ENCODE measurements at places on chromosomes 3 and 15. TPM values are rescaled to one million over a fixed set of nuclear protein-coding genes. Genes with fewer than 3 reads are reported as not detected.

The HOMER2 gene
- 26.2 TPM for total RNA-seq

GRCh38 chr15:67922971-67923945 lies 83.4 kb upstream of the RNU6-1 start:
- no peak for DNase-seq

- DNase-seq, result peak; percentile 20
Observed at GRCh38 chr3:45800611-45801010, 4.3 kb upstream of the SLC6A20 start.

DNA sequence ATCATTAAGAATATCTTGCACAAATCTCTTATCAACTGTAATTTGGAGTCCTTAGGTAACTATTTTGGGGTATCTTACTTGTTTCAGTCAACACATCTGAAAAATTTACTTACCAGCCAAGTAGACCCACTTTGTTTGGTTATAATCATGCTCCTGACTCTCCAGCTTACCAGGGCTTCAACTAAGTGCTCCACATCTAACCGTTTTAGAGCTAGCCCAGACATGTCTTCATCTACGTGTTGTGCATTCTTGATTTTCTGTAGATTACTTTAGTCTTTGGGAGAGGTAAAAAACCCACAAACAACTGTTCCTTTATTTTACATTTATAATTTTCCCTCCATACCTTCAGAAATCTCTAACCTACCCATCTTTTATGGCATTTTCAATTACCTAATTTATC lies 17.2 kb downstream of the EAF2 start:
- no peak for DNase-seq

The LTK gene
- total RNA-seq, result 0.38 TPM

DNA sequence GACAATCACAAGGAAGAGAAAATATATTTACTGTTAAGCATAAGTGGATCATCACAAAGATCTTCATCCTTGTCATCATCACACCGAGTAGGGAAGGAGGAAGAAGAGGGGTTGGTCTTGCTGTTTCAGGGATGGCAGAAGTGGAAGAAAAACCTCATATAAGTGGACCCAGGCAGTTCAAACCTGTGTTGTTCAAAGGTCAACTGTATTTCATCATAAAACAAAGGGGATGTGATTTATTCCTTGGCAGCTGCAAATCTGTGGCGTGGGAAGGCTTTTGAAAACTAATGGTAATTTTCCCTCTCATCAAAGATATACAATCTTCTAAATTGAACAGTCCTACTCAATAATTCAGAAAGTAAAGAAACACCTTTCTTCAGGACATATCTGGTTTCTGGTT lies 129.9 kb upstream of the ABI3BP start:
- DNase-seq, result no peak

- no peak for DNase-seq
Observed at GRCh38 chr15:57541805-57542504, 49.7 kb upstream of the MYZAP start.

DNA sequence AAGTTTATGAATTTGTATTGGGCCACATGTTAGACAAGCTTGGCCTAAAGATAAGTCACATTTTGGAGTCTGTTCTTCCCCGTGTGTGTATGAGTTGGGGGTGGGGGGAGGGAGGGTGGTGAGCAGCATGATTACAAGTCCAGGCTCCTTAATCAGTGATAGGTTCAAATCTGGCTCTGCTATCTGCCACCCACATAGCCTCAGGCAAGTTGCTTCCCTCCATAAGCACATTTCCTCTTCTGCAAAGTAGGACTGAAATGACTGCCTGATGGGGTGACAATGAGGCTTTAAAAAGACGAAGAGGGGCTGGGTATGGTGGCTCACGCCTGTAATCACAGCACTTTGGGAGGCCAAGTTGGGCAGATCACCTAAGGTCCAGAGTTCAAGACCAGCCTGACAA lies 1.1 kb upstream of the SPATA12 start:
- DNase-seq, result no peak

- DNase-seq, result no peak
Observed at GRCh38 chr3:115518100-115518852, 105.0 kb upstream of the GAP43 start.

GRCh38 chr15:39510001-39510701 lies 70.7 kb upstream of the THBS1 start:
- DNase-seq, result no peak

GRCh38 chr3:14131134-14131533 lies 6.3 kb downstream of the TMEM43 start:
- no peak for DNase-seq

- no peak for DNase-seq
Observed at GRCh38 chr3:122921791-122922651, 105.5 kb downstream of the SEMA5B start.

GRCh38 chr3:114411811-114412803 lies 118.3 kb downstream of the TIGIT start:
- no peak for DNase-seq

GRCh38 chr15:64146041-64146440 lies 5.5 kb upstream of the SNX22 start:
- no peak for DNase-seq

The ZDHHC23 gene
- total RNA-seq, result 14.1 TPM

GRCh38 chr3:146160321-146160963 lies 542 bp downstream of the PLOD2 start:
- peak; percentile 61 for DNase-seq

DNA sequence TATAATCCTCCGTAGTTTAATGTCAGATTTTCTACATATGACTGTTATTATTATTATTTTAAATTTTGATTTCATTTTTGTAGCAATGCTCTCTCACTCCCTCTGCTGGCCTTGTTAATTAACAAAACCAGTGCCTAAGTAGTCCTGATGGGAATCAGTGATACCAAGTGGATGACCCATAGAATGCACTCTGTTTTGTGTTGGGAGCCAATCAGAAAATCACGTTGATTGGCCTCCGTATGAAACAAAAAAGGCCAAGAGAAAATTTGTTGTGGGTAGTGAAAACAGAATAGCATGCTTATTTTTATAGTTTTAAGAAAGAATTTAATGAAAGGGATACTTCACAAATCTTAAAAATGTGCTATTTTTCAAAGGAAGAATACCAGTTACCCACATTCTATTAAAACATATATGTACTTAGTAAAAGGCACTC lies 34.4 kb upstream of the MEIS2 start:
- DNase-seq, result no peak

The CD80 gene
- total RNA-seq, result not detected

The AMIGO3 gene
- total RNA-seq, result 2.9 TPM

GRCh38 chr15:72540606-72541237 lies 66.6 kb downstream of the ARIH1 start:
- no peak for DNase-seq

The LACTB gene
- 15.6 TPM for total RNA-seq

DNA sequence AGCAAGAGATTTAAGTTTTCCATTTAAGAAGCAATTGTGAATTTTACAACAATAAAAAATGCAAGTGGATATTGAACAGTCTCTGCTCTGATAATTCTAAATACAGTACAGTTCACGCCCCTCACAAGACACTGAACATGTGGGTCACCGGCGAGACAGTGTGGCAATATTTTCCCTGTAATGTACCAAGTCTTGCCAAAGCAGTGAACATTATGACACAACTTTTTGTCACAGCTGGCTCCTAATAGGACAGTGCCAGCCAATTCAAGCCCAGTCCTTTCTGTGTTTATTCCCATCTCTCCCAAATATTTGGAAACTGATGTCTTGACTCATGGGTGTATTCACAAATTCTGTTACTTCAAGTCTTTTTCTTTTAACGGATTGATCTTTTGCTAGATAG lies 62.3 kb downstream of the PPARG start:
- no peak for DNase-seq

GRCh38 chr3:128378631-128379347 lies 87.9 kb downstream of the DNAJB8 start:
- DNase-seq, result no peak

DNA sequence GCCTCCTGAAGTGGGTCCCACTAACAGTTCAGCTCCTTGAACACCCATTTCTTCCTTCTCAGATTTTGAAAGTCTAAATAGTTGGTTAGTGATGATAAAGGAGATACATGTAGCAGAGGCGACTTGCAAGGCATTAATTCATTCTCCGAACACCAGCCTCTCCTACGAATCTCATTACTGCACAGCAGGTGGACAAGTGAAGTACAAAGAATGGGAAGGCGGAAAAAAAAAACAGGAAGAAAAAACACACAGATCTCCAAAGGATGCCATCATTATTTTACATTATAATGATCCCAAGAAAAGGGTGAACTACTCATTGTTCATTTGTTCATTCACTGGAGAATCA lies 276.5 kb downstream of the MAGI1 start:
- no peak for DNase-seq

The CLDN1 gene
- total RNA-seq, result 3.0 TPM

The GRAMD1C gene
- 1.3 TPM for total RNA-seq

DNA sequence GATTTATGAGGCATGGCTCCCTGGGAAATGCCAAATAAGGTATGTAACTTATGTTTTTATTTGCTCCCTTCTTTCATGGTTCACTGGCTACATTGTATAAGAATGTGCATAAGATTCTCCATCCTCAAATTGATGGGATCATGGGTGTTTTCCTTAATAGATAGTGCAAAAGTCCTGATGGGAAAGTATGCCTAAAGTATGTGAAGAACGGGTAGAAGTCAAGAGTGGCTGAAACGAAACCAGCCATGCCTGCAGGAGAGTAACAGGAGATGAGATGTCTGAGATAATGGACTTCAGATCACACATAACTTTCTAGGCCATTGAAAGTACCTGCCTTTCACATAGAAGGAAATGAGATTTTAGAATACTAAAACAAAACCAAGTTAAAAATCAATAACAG lies 56.5 kb downstream of the ZBBX start:
- DNase-seq, result no peak

The CSPG5 gene
- total RNA-seq, result 7.4 TPM

- DNase-seq, result no peak
Observed at GRCh38 chr3:38454178-38454883, 641 bp downstream of the ACVR2B start.

GRCh38 chr15:72033711-72034110 lies 84.2 kb downstream of the MYO9A start:
- DNase-seq, result no peak

DNA sequence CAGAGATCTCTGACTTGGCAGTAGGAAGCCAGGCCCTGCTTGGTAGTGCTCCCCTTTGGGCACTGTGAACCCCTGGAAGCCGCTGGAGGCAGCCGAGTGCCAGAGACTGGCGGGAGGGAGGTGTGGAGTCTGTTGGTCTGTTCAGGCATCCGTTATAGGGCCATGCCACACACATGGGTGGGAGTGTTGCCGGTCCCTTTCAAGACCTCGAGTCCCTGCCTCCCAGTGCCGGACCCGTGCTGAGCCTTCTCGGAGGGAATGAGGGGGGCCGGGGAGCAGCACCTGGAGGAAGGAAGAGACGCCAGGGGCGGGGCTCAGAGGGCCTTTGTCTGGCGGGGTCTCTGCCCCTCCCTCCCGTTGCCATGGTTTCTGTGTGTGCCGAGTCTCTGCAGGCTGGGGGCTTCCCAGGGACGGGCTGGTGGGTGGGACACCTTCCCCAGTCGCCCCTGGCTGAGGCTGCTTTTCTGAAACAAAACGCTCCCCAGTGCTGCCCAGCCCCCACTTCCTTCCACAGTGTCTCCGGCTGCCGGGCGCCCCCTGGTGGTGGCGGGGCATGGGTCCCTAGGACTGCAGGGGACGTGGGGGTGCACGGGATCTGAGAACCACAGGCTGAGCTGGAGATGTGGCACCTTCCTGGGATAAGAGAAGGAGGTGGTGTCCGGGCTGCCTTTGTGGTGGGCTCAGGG lies 10.0 kb downstream of the GNAI2 start:
- DNase-seq, result no peak

The P2RY13 gene
- total RNA-seq, result not detected

DNA sequence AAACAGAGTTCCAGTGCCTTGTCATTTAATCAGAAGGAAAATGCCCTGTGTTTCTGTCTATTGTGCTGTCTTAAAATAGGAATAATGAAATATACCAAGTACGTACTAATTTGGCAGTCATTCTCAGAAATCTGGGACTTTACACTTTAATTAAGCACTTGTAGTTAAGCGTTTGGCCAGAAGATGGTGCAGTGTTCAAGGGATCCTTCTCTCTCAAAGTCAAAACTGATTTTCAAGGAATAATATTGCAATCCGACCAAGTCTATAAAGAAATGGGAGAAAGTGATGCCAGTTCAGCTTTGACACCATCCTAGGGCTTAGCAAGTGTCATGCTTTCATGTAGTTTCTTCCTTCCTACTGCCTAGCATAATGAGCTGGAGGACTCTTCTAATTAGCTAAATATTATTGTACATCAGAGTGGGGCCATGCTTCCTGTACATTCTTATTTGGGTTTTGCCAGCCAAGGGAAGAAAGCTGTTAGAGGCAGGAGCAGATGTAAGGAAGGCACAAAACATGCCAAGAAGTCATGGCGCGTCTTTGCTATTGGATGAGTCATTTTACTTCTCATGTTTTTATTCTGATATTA lies 64.8 kb downstream of the SAMMSON start:
- DNase-seq, result no peak

The KNG1 gene
- total RNA-seq, result not detected

DNA sequence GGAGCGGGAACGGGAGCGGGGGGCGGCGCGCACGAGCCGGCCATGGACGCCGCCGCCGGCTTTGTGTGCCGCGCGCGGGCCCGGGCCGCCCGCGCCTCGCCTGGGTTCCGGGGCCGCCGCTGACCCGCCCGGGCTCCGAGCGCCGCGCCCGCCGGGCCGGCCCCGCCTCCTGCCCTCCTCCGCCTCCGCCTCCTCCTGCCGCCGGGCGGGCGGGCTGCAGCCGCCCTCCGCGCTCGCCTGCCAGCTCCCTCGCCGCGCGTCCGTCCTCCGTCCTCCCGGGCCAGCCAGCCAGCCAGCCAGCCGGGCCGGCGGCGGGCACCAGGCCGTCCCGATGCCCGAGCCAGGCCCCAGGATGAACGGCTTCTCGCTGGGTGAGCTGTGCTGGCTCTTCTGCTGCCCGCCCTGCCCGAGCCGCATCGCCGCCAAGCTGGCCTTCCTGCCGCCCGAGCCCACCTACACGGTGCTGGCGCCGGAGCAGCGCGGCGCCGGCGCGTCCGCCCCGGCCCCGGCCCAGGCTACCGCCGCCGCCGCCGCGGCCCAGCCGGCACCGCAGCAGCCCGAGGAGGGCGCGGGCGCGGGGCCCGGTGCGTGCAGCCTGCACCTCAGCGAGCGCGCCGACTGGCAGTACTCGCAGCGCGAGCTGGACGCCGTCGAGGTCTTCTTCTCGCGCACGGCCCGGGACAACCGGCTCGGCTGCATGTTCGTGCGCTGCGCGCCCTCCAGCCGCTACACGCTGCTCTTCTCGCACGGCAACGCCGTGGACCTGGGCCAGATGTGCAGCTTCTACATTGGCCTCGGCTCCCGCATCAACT lies at the start of gene ABHD17C:
Gene ABHD17C, plus strand, starts transcription at position 212 of the 812 bp plus-strand sequence. Its CDS starts 120 bp downstream, at position 332.
- DNase-seq, result no peak

DNA sequence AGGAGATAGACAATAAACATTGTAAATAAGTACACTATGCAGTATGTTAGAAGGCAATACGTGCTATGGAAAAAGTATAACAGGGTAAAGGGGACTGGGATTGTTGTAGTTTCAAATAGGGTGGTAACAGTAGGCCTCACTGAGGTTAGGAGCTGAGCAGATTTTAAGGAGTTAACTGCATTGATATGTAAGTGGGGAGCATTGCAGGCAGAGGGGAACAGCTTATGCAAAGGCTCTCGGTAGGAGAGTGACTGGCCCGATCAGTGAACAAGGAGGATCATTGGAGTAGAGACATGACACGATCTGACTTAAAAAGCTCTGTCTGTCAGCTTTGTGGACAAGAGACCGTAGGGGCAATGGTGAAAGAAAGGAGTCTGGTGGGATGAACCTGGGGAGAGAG lies 46.8 kb downstream of the PCCB start:
- no peak for DNase-seq
